ENCODE measurements at places on chromosomes 3 and 15.

GRCh38 chr15:73957276-73957675 is 31.0 kb downstream of the LOXL1 start:
- DNase-seq = no peak

DNA sequence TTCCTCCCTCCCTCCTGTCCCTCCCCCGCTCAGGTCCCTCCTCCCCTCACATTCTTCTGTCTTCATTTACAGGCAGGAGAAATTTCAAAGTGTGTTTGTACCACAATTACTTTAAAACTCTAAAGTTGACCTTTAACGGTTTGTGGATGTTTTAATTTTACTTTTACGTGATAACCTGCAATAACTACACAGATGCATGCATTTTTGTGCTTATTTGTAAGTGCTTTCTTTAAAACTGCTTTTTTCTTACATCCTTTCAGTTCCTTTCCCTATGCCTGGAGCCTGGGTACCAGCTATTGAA is 51.8 kb upstream of the CGNL1 start:
- no peak for DNase-seq

- no peak for DNase-seq
Measured at GRCh38 chr3:107985496-107985895, 105.3 kb downstream of the CD47 start.

DNA sequence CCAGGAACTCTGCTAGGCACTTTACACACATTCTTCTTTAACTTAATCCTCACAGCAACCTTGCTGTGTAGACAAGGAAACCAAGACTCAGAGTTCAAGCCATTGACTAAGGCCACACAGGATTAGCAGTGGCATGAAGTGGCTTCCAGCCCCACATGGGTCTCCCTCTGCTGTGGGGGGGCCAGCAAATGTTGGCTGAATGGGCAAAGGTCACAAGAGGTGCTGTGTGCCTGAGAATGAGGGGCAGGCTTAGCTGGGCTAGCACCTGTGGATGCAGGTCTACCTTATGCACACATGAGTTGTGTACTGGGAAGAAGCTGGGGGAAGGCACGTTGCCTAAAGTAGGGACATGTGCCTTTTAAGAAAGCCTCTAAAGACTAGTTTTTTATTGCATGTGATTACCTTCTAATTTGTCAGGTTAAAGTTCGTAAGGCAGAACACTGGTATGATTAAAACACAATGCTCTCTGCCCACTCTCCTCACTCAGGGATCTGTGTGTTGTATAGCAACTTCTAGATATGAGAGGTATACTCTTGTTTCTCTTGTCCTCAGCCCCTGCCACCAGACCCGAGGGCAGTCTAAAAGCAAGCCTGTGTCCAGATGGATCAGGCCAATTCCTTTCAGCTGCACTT is 10.9 kb downstream of the BAHD1 start:
- no peak for DNase-seq

- DNase-seq = no peak
Measured at GRCh38 chr15:45549541-45550220, 27.1 kb upstream of the SLC30A4 start.

DNA sequence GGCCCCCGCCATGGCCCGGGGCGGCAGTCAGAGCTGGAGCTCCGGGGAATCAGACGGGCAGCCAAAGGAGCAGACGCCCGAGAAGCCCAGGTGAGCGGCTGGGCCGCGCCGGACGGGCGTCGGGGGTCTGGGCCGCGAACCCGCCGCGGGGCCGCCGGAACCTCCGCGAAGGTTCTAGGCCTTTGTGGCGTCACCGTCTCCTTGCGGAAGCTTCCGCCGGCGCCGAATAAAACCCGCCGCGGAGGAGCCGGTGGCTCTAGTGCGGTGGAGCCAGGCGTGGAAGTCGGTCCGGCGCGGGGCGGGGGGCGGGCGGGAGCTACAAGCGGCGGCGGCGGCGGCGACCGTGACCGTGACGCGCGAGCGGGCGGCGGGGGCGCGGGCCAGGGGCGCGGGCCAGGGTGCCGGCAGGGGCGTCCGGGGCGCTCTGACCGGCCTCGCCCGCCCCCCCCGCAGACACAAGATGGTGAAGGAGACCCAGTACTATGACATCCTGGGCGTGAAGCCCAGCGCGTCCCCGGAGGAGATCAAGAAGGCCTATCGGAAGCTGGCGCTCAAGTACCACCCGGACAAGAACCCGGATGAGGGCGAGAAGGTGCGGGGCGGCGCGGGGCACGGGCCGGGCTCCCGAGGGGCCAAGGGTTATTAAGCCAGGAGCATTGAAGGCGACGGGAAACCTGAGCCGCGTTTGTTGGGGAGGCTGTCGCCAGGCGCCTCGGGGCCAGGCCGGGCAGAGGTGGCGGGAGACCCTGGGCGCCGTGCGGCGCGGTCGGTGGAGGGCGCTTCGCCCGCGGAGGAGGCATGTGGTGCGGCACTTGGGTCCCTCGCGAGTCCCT is at the start of gene DNAJA4:
TSS of gene DNAJA4 (plus strand) at position 259 of the 833 bp plus-strand sequence. CDS start at position 461, 202 bp downstream.
- peak; percentile 34 for DNase-seq

DNA sequence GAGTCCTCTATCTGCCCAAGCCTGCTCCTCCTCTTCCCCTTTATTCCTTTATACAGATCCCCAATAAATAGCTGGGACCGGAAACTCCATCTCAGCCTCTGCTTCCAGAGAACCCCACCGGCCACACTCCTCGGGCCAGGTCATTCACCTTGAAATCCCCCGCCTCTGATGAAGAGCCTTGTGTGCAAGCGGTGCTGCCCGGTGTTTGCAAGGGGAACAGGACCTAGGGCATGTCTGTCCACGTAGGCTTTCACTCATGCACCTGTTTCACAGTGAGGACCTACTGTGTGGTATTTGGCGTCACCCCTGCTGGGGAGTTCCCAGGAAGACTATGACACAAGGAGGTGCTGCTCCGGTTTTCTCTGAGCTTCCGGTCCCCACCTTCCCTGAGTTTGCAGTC is 54.0 kb downstream of the WNT7A start:
- DNase-seq = no peak

GRCh38 chr15:34616613-34617012 is 33.2 kb upstream of the GOLGA8B start:
- DNase-seq = no peak

GRCh38 chr15:89500397-89501270 is 4.3 kb upstream of the RHCG start:
- no peak for DNase-seq

DNA sequence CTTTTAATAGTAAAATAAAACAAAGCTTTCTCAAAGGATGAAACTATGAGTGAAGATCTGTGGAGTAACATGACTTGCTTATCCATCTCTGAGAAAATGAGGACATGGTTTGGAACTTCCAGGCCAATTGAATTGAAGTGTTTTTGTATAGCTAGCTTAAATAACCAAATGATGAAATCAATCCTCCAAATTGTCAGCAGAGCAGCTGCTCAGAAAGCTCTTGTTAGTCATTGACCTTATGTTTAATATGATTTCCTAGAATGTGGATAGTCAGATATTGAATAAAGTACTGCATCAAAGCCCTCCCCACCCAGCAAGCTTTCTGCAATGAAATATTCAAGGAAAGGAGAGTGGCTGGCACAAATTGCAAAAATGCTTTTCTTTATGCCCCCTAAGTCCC is 437.2 kb downstream of the MFSD1 start:
- no peak for DNase-seq

Measured in activated T-helper 1 cell treated with anti-CD3 and anti-CD28 coated beads, Interleukin-2, amount 50 U/mL, for 16 hours (primary cell).